GM23248 (cell line): ENCODE measurements at places on chromosomes 12 and 14. TPM values are rescaled to one million over a fixed set of nuclear protein-coding genes. Genes with fewer than 3 reads are reported as not detected.

Gene PARPBP
- total RNA-seq = 10.1 and 13.4 TPM in 2 replicates

Gene DTX1
- not detected in 2 replicates for total RNA-seq

GRCh38 chr12:104840262-104840661 is 117.8 kb downstream of the SLC41A2 start:
- H3K36me3 ChIP-seq = no peaks in the 10 kb centered on the region; the same call in 1 of the 2 replicates
- no peak for DNase-seq
- H3K27me3 ChIP-seq = no peaks in the 10 kb centered on the region

GRCh38 chr14:27605282-27605681 is 1007.4 kb upstream of the NOVA1 start:
- no peak overlapping the region for H3K27ac ChIP-seq
- no peaks in the 10 kb centered on the region for H3K36me3 ChIP-seq
- no peak for DNase-seq
- H3K27me3 ChIP-seq = no peaks in the 10 kb centered on the region
